A549 (cell line): ENCODE measurements at places on chromosomes 7 and 10.

GRCh38 chr10:19570120-19570519 lies 246.1 kb upstream of the PLXDC2 start:
- no peak for DNase-seq

- DNase-seq = no peak
Measured at GRCh38 chr10:15166325-15166724, 2.2 kb downstream of the NMT2 start.

DNA sequence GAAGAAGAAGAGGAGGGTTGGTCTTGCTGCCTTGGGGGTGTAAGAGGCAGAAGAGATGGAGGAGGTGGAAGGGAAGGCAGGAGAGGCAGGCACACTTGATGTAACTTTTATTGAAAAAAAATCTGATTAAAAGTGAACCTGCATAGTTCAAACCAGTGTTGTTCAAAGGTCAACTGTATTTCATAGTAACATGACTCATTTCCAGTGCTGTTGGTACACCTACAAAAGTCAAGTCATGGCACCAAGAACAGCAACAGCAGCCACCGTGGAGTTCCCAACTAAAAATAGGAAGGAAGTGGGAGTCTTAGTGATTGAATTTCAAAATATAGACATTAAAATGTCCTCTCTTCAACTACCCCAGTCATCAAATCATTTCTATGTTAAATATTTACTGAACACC lies 88.5 kb downstream of the CTNNA3 start:
- peak; percentile 45 for DNase-seq

- DNase-seq = no peak
Measured at GRCh38 chr7:149680331-149681025, 92.9 kb downstream of the ZNF467 start.

DNA sequence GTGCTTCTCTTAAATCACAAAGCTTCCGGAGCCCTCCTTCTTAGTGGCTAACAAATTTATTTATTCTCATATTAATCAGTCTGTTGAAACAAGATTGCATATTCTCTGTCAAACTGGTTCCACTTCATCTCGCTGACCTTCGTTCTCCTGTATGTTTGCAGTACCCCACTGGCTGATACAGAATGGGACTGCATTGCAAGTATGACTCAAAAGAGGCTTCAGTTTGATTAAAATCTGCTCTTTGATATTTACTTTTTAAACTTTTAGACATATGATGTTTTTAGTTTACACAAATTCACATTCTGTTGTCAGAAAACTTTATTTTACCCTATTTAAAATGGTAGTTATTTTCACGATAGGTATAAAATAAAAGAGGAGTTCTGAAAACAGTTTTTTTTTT lies 14.3 kb upstream of the ARHGAP12 start:
- DNase-seq = peak; percentile 77

- no peak for DNase-seq
Measured at GRCh38 chr7:107559864-107560263, 3.9 kb downstream of the COG5 start.
